Activated T-cell treated with anti-CD3 and anti-CD28 coated beads for 4 hours (primary cell): ENCODE measurements at places on chromosomes 4 and X.

DNA sequence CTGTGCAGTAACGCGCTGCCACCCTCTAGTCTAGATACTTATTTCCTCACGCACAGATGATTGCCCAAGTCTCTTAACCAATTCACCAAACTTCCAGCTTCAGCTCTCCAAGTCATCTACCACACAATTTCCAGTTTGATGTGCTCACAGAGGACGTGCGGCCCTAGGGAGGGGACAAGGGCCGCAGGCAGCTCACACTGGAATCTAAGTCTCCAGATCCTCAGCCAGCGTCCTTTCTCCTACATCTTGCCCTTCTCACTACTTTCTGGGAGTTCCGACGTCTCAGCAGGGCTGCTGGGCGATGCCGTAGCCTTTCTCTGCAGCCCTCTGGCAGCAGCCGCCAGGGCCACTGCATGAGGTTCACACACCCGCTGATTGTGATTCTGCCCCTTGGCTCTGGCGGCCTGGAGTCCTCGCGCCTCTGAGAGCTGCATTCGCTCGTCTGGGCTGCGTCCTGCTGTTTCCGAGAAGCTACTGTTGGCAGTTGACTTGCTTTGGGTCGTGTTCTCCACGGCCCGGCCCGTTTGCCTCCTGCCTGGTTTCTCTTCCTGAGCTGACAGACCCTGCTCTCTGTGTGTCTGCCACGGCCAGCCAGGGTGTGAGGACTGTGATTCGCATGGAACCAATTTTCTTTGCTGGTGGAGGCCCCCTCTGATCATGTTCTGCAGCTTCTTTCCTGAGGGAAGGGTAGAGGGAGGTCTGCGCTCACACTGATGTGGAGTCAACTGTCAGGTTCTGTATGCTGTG, 14.1 kb upstream of the TMEM131L start:
- DNase-seq: no peak

DNA sequence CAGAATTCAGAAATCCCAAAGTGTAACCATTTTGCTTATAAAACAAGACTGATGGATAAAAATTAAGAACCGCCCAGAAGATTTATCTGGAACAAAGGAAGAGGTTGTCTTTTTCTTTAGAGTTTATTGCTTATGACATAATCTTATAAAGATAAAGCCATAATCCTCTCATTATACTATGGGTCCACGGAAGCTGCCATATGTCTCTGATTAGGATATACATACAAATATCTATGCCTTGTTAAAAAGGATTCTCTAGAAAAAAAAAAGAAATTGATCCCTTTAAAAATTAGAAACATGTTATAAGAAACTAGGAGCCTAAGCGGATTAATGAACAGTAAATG, 70.5 kb downstream of the RELL1 start:
- DNase-seq: no peak

DNA sequence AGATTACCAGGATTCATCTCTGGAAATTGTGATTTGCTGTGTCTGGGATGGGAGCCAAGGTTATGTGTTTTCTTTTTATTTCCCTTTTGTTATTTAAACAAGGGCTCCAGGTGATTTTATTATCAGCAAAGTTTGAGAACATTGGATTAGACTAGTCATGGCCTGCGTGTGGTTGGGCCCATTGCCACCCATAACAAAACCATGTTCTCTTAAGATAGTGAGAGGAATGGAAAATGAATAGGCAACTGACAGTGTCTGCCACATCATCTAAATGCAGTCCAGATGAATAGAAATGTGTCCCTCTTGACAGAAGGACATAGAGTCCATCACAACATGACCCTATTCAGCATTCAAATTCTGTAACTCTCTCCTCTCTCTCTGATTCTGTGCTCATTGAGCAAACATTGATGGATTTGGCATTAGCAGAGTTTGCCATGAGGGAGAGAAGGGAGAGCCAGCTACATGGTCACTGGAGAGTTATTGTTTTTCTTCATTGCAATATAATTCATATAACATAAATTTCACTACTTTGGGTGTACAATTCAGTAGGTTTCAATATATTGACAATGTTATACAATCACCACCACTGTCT, 11.7 kb downstream of the XK start:
- DNase-seq: no peak

- DNase-seq: no peak
Measured at GRCh38 chrX:76509775-76510174, 82.3 kb downstream of the MAGEE1 start.

DNA sequence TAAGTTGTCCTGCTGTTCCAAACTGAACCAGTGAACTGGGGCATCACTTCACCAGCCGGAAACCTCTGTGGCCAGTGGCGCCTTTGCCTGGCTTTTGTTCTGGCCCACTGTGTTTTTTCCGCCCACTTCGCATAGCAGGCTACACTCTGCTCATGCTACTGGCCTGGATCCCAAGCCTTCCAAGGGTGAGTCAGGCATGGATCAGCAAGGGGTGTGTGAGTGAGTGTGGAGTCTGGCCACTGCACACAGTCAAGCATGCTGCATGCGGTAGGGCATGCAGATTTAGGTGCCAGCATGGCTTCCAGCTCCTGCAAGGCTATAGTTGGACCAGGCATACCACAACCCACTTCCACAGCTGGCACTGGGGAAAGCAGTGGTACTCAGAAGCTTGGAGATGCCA, 1967.9 kb downstream of the C4orf33 start:
- DNase-seq: no peak

DNA sequence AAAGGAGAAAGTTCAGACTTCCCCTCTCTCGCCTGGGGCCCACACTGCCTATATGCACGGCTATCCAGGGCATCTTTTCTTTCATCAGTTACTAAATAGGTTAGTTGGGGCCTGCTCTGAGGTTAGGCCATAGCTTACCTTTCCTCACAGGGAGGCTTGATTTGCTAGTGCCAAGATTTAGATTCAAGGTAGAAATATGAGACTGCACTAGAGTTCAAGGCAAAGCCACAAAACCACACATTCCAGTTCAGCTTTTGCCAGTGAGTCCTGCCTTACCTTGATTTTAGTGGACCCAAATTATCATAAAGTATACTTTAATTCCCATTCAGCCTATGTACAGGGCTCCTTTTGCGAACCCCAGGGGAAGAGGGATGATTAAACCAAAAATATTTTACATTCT, 762.8 kb downstream of the PDHA2 start:
- no peak for DNase-seq

DNA sequence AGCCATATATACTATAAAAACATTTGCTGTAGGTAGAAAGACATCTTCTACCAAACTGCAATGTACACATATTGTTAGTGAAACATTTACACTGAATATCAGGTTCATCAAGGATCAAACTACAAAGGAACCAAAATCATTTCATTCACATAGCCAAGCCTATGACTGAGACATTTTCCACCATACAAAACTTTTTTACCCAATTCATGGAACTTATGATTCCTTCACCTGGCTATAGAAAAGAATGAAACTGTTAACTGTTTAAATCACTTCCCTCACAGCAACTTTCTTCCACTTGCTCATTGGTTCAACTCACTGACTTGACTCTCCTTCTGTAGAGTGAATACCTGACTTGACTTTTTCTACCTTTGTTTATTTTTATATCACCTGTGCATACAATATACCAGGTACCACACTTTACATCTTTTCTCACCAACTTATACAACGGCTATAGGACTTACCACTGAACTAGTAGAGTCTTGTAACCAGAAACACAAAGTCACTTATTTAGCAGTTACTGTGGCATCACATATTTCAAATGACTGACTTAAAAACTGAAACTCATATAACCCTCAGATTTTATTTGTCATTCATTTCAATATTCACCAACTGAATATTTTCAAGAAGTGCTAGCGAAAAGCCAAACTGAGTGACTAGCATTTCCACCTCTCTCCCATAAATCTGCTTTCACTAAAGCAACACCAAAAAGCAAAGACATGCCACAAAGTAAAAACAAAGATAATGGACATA, 30.9 kb downstream of the CAMK2D start:
- no peak for DNase-seq

- no peak for DNase-seq
Measured at GRCh38 chrX:133771086-133771646, 214.2 kb downstream of the GPC3 start.

DNA sequence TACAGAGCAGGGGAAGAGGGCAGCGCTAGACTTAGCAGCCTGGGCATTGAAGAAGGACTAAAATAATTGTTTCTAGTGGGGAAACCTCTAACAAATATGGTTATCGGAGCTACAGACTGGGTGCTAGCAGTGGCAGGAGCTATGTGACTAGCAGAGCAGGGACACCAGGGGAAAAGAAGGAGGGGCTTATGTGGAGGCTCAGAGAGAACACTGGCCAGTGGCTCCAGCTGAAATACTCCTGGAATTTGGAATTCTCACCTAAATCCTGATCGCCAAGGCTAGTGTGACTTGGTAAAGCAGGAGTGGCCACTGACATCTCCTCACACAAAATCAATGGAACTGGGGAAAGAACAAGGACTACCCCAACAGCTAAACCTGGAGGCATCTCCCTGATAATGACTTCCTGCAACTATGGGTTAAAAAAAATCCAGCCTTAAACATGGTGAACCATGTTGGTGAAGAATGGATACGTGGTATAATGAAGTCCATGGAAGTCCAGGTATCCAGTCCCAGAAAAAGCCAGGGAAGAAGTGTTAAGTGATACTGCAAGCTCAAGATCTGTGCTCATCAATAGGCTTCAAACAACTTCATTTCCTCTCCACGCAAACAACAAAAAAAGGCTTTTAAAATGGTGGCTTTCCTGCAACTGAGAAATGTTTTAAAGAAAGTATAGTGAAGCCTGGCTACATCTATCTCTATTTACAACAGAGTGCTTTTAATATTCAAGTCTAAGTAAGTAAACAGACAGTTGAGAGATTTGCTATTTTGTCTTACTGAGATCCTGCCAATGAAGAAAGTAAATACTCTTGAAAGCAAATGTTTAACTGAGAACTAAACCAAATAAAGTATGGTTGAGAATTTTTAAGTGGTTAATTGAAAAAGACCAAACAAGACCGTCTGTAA, 1.8 kb downstream of the TAPT1 start:
- DNase-seq: no peak

- no peak for DNase-seq
Measured at GRCh38 chrX:9369802-9370291, 95.0 kb upstream of the TBL1X start.

DNA sequence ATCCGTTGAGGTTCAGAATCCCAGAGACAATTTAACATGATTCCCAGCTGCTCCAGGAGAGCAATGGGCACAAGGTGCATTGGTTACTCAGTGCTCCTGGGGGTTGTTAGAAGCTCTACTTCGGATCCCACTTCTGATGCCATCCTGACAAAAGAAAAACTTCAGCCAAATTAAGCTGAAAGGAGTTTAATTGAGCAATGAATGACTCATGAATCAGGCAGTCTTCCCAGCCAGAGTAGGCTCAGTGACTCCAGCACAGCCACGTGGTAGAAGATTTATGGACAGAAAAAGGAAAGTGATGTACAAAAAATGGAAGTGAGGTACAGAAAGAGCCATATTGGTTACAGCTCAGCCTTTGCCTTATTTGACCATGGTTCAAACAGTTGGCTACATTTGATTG, 95.7 kb downstream of the PWWP3B start:
- no peak for DNase-seq

DNA sequence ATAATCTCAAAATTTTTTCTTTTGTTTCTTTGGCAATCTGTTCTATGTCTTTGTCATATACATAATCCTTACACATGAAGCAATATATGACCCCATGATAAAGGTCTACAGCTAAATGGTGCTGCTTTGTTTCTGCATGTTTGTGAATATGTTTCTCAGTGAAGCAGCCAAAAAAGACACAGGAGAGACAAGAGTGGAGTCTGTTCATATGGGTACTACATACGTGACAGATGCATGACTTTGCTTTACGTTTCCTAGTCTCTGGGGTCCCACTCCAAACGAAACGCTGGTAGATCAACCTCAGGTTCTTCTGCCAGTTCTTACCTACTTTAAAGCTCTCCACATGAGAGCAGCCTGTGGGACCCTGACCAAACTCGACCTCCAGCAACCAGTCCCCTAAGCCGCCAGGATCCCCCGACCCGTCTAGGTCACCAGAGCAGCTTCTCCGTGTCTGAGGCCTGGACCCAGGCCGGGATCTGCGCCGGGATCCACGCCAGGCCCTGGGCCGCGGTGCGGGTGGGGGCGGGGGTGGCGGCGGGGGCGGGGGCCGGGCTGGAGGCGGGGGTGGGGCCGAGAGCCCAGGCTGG, 1.5 kb downstream of the USP51 start:
- no peak for DNase-seq

GRCh38 chr4:54473798-54474197, 184.0 kb upstream of the KIT start:
- no peak for DNase-seq

- DNase-seq: no peak
Measured at GRCh38 chrX:5632061-5632614, 596.5 kb downstream of the NLGN4X start.

DNA sequence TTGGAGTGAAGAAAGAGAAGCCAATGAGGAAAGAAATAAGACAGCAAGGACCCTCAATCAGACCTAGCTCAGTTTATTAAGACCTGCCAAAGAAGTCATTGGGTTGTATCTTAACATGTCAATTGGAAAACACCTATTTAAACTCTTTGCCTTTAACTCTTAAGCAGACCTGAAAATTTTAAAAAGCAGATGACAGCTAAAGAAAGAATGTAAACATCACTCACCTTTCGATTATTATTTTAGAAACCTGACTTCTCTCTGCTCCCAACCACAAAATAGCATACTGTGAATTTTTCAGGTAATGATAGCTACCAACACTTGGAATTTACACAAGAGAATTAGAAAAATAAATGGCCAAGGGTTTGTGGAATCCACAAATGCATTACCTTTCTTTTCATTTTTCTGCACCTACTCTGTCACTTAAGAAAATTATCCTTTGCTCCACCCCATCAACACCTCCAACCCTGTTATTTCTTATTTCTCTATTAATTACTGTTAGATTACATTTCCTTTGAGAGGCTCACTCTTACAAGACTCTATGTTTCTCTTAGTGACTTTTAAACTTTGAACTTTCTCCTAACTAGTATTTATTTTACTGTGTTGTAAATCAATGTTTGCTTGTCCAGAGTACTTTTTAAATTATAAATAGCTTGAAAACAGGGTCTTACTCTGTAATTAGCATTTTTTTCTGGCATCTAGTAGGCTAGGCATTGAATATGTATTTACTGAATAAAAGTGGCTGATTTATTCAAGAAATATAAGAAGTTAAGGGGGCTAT, 765 bp upstream of the SULT1E1 start:
- no peak for DNase-seq

DNA sequence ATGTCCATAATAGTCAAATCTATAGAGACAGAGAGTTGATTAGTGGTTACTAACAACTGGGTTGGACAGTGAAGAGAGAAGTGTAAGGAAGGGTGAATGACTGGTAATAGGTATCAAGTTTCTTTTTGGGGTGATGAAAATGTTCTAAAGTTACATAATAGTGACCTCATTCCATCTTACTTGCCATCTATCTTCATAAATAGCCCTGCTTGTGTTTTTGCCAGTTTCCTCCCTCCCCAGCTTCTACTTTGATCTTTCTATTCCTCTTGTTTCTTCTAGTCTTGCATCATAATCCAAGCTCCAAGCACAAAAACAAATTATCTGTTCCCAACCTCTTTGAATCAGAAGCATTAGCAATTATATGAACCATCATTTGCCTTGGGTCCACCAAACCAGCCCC, 40.2 kb upstream of the TET2 start:
- DNase-seq: no peak

GRCh38 chr4:23887173-23887572, 2.7 kb downstream of the PPARGC1A start:
- no peak for DNase-seq

GRCh38 chr4:121594796-121595526, 101.8 kb downstream of the ANXA5 start:
- DNase-seq: no peak

- DNase-seq: no peak
Measured at GRCh38 chr4:17414392-17414791, 97.5 kb downstream of the QDPR start.
